Effector CD4-positive, alpha-beta T cell (primary cell): ENCODE measurements at places on chromosomes 11 and 22.

DNA sequence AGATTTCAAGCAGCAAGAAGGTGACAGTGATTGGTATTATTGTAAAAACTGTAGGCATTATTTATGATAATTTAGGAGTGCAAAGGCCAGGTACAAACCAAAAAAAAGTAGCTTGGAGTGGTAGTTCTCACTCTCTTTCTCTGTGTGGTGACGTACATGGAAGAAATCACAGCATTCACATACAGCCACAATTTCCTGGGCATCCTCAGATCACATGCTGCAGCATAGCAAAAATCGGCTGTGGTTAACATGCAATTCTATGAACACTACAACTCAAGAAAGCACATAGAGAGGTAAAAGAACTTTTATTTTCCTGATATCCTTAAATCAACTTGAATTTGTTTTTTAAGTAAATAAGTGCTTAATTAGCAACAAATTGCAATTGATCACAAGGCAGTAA is 875.8 kb downstream of the DLG2 start:
- DNase-seq, result no peak

GRCh38 chr11:117671370-117671769 is 125.6 kb downstream of the DSCAML1 start:
- DNase-seq, result no peak

- DNase-seq, result no peak
Observed at GRCh38 chr11:36357831-36358230, 61.7 kb downstream of the PRR5L start.

DNA sequence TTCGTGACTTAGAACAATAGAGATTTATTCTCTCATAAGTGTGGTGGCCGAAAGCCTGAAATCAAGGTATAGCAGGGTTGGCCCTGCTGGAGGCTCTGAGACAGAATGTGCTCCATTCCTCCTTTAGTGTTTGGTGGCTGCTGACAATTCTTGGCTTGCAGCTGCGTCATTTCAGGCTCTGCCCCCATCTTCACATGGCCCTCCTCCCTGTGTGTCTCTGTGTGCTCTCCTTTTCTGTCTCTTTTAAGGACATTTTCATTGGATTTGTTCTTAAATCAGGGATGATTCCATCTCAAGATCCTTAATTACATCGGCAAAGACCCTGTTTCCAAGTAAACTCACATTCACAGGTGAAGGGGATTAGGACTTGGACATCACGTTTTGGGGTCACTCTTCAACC is 10.2 kb upstream of the APOL6 start:
- DNase-seq, result no peak

DNA sequence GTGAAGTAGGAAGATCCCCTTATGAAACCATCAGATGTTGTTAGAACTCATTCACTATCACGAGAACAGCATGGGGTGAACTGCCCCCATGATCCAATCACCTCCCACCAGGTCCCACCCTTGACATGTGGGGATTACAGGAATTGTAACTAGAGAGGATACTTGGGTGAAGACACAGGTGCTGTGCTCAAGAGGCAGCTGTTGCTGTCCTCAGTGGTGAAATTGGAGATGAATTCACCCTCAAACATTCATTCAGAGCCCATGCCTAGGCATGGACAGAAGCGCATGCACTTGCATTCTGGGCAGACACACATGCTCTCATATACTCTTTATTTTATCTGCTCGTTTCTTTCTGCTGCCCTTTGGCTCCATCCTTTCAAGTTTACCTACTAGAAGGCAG is 385.0 kb downstream of the INSC start:
- DNase-seq, result no peak
